DMS 273 treated with DMSO at 0.1 percent for 48 hours (cell line): ENCODE measurements at places on chromosomes 7 and 10.

- DNase-seq = no peak
Measured at GRCh38 chr10:119502209-119502608, 40.3 kb downstream of the RGS10 start.

GRCh38 chr7:28130277-28130676 lies 50.3 kb downstream of the JAZF1 start:
- no peak for DNase-seq

GRCh38 chr7:26200038-26200443 lies 505 bp downstream of the HNRNPA2B1 start:
- DNase-seq = peak; percentile 56

GRCh38 chr7:2934211-2934731 lies 90.2 kb upstream of the GNA12 start:
- no peak for DNase-seq
